ENCODE measurements at places on chromosomes 5 and 9.
A peak's percentile ranks its signal among the peaks of the same experiment; 100 is the strongest.

DNA sequence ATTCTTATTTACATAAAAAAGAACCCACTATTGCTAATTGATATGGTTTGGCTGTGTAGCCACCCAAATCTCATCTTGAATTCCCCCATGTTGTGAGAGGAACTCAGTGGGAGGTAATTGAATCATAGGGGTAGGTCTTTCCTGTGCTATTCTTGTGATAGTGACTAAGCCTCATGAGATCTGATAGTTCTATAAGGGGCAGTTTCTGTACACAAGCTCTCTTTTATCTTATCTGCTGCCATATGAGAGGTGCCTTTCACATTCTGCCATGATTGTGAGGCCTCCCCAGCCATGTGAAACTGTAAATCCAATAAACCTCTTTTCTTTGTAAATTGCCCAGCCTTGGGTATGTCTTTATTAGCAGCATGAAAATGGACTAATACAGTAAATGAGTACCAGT lies 58.2 kb upstream of the PRR16 start:
- no peak for DNase-seq

DNA sequence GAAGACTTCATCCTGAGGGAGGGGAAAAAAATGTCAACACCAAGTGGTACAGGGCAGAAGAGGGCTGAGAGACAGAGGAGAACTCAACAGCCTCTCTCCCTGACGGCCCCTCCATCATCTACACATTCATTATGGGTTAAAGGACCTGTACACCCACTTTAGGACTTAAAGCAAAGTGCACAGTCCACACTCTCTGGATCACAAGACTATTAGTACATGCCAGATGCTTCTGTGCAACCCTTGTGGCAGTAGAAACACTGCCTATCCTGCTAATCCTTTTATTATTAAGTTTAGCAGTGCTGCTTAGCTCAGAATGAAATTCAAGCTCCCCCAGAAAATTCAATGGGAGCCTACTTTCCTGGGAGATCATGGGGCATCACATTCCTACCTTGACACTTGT lies 1.9 kb downstream of the FRMD3 start:
- no peak for DNase-seq

GRCh38 chr9:121463026-121463807 lies 36.4 kb downstream of the GGTA1 start:
- no peak for DNase-seq

- DNase-seq, result no peak
These were observed 119.4 kb downstream of the PRKACG start for GRCh38 chr9:68894502-68894901.

DNA sequence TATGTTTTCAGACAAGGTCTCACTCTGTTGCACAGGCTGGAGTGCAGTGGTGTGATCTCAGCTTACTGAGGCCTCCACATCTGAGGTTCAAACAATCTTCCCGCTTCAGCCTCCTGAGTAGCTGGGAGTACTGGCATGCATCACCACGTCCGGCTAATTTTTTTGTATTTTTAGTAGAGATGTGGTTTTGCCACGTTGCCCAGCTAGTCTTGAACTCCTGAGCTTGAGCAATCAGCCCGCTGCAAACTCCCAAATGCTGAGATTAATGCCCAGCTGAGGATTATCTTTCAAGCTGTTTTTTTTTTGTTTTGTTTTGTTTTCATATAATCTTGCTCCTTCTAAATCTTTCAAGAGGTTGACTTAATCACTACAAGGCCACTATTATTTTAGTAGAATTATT lies 47.3 kb upstream of the SLC28A3 start:
- no peak for DNase-seq

DNA sequence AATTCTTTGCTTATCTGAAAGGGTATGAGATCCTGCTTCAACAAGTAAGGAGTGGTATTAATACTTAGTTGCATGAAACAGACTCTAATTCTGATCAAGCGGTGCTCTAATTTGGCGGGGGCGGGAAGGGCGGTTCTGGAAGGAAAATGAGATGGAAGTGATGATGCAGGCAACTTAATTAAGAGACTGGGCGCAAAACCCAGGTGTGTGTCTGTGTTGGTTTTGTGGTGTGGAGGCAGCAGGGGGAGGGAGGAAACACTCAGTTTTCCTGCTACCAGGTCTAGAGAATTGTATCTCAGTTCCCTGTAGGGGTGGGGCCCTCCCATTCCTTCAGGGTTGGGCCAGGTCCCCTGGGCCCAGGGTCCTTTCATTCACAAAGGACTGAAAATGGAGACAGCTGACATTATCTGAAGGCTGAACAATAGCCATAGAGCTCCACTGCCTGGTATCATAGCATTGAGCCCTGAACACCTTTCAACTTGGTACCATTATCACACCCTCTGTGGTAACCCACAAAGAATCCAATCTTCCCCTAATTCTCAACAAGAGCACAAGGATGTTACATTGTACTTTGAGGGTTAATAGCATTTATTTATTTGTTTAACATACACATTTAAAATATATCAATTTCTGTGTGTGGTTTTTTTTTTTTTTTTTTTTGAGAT lies 17.2 kb upstream of the C5orf47 start:
- DNase-seq, result no peak

DNA sequence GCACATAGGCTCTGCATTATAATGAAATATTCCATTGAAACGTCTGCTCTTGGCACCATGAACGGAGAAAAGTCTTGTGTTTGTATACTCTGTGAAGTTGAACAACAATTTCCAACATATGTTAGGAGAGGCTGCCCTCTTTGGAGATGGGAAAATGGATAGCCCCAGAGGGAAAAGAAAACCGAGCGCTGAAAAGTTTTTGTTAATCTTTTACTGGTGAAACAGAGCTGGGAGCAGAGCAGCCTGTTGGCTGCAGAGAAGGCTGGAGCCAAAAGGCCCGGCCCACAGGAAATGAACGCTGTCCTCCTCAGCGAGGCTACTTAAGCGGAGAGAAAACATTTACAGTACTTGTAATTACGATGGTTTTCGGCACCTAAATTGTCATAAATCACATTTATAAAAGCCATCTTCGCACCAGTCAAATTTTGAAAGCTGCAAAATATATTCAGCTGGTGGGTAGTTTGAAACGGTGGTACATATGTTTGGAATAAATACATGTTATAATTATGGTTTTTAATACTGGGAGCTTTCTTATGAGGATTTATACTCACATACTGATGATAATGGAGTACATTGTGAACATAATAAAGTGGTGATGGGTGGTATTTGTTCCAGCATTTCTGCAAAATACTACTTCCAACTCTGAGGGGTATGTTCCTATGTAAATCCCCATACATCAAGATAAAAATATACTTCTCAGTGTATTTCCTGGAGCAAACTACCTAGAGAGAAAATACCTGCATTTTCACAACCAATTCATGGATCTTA lies 129.6 kb upstream of the CNTLN start:
- no peak for DNase-seq

DNA sequence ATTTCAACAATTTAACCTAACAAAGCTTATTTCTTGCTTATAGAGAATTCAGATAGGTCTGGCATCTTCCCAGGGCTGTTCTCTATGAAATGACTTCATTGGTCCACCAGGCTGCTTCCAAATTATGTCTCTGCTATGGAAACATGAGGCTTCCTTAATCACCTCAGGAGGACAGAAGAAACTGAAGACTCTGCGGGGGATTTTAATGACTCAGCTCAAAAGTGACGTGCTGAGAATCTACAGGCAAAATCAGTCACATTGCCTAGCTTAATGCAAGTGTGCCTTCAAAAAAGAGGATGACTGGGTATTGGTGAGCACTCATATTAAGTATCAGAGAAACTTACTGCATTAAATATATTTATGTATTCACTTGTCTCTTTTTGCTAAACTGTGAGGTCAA lies 315.5 kb upstream of the RGMB start:
- no peak for DNase-seq

DNA sequence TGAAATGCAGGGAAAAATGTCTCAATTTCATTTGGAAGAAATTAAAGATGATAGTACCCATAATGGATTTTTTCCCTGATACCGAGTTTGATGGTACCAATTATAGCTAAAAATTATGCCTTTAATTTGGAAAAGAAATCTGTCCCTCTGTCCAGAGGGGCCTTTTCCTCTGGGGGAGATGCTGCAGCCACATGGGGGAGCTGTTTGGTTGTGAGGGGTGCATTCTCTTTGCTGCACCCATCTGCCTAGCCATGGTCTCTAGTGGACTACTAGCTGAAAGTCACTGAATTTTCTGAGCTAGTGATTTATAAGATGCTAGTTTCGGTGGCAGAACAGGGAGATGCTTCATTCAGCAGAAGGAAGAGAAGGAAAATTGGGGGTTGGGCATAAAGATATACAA lies 9.6 kb downstream of the SEC61B start:
- DNase-seq, result peak; percentile 75

DNA sequence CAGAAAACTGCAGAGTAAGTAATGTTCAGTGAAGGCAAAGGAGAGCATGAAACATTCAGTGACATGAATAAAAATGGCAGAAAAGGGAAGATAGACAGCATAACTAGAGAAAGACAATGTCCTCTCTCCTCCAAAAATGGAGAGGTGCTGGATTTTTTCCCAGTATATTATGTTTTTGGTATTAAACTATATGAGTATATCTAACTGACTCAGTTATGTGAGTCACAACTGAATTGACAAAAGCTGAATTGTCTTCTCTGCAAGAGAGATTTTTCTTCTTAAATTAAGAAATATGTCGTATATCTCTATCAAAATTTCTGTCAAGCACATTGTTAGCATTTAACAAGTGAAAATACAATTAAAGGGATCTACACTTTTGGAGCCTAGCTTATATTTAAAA lies 375.1 kb downstream of the CHSY3 start:
- no peak for DNase-seq

DNA sequence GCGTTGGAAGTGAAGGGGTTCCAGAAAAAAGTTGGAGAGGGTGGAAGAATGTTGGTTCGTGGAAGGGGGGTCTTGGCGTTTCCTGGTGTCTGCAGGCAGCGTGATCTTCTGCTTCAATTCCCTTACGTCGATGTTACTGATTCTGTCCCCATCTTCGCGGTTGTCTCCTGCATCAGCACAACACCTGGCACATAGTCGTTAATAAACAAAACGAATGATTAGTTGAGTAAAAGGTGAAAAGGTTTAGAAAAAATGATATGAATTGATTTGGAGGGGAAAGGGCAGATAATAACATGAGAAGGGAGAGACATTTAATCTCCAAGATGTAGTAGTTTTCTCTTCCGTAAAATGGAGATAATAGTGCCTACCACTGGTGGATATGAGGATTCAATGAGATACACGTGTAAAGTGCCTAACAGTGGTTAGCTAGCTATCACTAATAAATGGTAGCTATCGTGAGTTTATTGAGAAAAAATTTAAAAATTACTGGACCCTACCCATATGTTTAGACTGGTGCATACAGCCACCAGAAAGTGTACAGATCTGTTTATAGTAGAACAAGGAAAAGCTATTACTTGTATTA lies 556 bp downstream of the MTREX start:
- DNase-seq, result no peak

- no peak for DNase-seq
These were observed 4.6 kb downstream of the SNCAIP start for GRCh38 chr5:122316656-122317055.

DNA sequence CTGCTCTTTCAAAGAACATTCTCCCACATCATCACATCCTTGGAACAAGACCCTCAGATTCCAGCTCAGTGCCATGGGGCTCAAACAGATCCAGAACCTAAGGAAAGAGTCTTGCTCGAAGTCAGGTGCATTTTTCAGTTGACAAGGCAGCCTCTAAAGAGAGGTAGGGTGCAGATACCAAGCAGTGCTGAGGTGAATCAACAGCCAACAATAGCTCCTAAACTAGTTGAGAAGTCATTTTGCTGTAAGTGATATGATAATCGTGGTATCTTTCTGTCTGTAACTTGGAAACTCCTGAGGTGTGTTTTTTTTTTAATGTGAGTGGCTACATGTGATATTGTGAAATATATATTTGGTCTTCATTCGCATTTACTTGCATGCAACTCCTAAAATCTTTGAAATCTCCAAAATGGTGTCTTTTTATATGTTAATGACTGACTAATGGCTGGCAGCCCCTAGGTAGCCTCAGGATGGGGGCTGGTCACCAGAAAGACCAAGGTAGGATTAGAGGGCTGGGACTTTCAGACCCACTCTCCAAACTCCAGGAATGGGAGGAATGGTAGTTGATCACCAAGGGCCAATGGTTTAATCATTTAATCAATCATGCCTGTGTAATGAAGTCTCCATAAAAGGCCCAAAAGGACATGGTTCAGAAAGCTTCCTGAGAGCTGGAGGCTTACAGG lies 96.6 kb downstream of the SERINC5 start:
- DNase-seq, result no peak

DNA sequence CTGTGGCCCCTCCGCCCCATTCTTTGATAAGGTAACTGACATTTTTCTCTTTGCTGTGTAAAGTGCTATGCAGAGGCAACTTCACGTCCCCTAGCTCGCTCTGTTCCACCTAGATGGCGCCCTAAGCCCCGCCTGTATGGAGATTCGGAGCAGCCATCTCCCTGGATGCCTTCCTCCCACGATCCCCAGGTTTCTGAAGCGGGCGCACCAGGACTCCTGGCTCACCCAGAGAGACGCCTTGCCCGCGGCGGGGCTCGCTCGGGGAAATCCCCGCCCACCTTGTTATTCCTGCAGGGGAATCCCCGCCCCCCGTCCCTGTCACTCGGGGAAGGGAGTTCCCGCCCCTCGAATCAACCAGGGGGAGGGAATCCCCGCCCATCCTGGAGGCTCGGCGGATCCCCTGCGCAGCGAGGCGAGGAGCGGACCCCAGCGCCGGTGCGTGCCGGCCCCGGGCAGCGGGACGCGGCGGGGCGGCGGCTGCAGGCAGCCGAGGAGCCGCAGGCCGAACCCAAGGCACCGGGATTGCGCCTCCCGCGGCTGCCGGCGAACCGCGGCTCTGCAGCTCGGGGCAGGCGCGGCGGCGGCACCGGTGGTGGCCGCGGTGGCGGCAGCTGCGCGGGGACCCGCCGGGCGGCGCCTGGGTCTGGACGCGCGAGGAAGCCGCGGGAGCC lies at the start of gene PDZD2:
Gene PDZD2 (plus strand): TSS at position 384 of the 671 bp plus-strand sequence.
- DNase-seq, result peak; percentile 92

DNA sequence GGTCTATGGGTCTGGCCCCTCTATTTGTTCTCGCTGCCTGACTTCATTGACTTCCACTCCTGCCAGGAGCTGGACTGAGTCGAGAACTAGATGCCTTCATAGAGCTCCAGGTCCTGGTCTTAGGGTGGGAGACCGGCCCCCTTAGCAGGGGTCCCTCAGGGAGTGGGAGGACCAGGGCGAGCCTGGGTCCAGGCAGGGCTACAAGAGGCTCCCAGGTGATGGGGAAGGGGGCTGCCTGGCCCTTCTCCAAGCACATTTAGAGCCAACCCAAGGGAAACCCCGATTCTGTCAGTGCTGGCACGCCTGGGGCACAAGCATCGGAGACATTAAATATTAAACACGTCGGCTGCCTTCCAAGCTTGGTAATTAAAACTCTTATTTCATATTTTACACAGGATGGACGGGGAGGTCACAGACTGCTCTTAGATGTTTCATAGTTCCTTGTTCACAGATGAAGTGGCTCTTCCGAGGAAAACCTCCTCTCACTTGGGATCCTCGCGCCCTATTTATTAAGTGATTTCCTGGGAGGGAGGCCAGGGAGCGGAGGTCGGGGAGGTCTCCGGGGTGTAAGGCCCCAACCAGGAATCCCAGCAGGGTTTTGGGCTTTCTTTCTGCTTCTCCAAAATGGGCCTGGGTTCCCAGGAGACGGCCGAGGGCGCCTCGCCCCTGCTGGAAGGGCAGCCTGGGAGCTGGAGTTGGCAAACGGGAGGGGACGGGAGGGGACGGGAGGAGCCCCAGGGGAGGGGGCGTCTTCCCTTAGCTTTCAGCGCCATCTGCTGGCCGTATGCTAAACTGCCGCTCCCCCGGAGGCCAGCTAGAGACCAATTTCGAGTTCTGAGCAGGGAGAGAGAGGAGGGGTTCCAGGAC lies 23.4 kb upstream of the ZBTB43 start:
- DNase-seq, result peak; percentile 94

Measured in activated effector memory CD4-positive, alpha-beta T cell treated with anti-CD3 and anti-CD28 coated beads, Interleukin-2, amount 50 U/mL, for 16 hours (primary cell).